Left ventricle myocardium inferior (tissue), 1 donor: ENCODE measurements at places on chromosomes 16 and 17. TPM values are rescaled to one million over a fixed set of nuclear protein-coding genes. Genes with fewer than 3 reads are reported as not detected.

The DNAI2 gene
- total RNA-seq: not detected

- DNase-seq: no peak
Measured at GRCh38 chr16:57318240-57318970, 33.9 kb upstream of the PLLP start.

- no peak for DNase-seq
Measured at GRCh38 chr17:73785958-73786743, 141.9 kb upstream of the SDK2 start.

DNA sequence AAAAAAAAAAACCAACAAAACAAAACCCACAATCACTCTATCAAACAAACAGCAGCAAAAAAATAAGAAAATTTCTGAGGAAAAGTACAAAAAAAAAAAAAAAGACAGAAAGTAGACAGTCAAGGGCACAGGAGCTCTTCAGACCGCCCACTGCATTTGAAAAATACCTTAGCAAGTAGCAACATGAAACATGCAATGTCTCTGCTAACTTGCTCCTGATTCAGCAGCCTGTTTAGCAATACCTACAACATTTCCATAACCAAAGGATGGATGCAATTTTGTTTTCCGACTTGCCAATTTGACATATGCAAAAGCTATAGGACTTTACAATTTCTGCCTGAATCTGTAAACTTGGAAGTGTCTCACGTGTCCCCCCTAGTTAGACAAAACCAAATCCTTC, 57.4 kb downstream of the SYNRG start:
- DNase-seq: no peak

DNA sequence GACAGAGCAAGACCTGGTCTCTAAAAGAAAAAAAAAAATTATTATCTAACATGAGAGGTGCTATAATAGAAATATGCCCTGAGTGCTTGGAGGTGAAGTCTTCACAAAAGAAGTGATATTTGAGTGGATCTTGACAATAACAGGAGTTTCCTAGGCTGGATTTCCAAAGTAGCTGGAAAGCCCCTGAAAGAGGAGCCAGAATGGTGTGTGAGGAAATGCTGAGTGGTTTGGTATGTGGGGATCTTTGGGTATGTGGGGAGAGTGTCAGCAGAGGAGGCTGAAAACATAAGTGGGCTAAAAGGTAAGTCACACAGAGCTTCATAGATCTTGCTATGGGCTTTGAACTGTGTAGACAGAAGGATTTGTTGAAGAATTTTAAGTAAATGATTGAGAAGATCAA, 100.1 kb downstream of the YPEL2 start:
- DNase-seq: no peak
